NCI-H510A (cell line): ENCODE measurements at places on chromosomes 6 and 20.

DNA sequence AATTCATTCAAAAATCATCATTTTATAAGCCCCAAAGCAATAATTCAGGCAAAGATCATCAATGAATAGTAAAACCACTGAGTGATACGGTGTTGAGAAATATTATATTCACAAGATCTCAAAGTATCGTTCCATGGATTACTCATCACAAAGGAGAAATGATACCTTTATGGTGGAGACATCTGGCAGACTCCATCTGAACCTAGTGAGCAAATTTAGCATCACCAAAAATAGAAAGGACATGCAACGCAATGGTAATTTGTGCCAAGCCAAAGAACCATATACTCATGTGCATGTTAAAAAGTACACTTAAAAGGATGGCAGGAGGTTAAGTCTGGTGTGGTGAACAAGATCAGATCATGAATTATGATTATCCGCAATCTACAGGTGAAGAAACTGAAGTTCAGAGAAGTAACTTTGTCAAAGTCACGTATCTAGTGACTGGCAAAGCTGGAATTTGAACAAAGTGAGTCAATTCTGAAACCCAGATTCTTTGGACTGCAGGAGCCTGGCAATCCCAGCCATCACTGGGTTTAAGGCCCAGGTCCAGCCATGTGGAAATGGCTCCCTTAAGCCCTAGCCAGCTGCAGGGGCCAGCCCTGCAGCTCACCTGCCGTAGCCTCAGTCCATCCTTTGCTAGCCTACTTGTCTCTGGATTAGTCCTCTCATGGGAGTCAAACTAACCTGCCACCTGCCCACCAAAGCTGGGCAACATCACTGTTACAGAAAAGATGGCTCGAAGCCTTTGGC, 68.3 kb downstream of the PDE10A start:
- no peak for DNase-seq

DNA sequence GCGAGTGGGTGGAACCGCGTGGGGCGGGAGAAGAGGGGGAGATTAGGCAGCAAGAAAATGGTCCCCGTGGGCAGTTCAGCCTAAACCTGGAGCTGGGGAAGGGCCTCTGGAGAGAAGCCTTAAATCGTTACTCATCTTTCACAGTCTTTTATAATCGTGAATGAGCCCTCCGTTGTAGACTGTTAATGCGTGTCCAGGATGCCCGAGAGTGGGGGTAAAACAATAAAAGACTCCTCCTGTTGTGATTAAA, 11.0 kb upstream of the ELOVL5 start:
- no peak for DNase-seq

GRCh38 chr20:52124821-52125220, 66.8 kb downstream of the ZFP64 start:
- no peak for DNase-seq

GRCh38 chr20:38880952-38881735, 45.1 kb upstream of the FAM83D start:
- no peak for DNase-seq

DNA sequence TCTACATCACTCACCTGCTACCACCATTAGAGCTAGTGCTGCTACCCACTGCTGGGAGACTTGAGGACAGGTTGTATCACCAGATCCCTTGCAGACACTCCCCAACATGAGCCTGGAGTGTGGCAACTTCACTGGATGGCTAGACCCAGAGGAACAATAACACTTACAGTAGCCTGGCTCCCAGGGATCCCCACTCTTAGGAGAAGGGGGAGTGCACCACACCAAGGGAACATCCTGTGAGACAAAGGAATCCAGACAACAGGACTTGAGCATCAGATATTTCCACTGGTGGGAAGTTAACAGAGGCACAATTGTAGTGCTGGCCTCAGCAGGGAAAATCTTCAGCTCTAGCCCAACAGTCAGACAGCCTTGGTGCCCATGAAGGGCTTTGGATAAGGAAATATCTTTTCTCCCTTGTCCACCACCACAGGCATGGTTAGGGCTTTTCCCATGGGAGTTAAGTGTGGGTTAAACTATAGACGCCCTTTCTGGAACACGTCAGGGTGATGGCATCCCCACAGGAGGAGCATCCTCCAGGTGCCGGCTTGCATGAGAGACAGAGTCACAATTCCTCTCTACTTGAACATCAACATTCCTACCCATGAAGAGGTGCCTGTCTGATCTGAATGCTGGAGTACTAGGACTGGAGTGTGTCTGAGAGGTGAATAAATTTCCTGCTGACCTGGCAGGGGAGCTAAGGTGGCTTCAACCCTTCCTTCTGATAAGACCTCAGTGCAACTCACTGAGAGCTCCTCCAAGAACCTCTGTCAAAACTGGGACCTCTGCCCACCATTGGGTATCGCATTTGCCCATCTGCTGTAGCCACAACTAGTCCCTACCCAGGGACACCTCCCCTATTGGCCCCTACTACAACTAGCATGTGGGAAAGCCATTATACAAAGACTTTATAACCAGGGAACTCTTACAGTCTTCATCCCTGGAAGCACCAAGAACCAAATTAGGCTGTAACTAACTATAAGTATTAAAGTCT, 55.4 kb upstream of the SIRPG start:
- DNase-seq = no peak

DNA sequence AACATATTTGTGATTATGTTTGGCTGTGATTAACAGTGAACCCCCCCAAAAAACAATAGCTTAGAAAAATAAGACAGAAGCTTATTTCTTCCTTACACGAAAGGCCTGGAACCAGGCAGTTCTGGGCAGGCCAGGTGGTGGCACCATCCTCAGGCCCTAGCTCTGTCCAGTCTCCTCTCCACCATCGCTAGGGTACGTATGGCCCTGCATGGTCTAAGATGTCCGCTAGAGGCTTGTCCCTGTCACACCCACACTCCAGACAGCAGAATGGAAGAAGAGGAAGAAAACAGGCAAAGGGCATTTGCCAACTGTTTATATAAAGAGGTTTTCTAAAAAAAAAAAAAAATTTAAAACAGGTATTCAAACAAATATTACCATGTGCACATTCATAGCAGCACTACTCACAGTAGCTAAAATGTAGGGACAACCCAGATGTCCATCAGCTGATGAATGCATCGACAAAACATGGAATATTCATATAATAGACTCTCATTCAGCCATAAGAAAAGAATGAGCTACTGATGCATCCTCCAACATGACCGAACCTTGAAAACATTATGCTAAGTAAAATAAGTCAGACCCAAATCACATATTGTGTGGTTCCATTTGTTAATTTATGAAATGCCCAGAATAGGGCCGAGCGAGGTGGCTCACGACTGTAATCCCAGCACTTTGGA, 6.7 kb downstream of the TGM3 start:
- DNase-seq = no peak

DNA sequence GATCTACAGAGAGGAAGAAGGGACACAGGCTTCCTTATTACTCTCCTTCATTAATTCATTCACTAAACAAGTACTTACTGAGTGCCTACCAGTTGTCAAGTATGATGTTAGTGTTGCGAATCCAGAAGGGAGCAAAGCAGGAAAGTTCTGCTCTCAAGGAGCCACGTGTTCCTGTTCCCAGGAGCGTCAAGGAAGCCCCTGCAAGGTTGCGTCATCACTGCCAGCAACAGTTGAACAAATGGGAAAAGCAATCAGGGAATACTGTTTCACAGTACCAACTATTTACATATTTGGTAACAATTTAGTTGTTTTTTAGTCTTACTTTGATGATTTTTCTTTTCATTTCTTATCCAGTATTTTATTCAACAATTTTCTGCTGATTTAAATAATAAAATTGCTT, 310.0 kb downstream of the FOXA2 start:
- DNase-seq = no peak

- no peak for DNase-seq
These were observed 509.2 kb upstream of the SLC35B3 start for GRCh38 chr6:8944548-8944947.

GRCh38 chr20:38270869-38271605, 10.5 kb upstream of the KIAA1755 start:
- no peak for DNase-seq

DNA sequence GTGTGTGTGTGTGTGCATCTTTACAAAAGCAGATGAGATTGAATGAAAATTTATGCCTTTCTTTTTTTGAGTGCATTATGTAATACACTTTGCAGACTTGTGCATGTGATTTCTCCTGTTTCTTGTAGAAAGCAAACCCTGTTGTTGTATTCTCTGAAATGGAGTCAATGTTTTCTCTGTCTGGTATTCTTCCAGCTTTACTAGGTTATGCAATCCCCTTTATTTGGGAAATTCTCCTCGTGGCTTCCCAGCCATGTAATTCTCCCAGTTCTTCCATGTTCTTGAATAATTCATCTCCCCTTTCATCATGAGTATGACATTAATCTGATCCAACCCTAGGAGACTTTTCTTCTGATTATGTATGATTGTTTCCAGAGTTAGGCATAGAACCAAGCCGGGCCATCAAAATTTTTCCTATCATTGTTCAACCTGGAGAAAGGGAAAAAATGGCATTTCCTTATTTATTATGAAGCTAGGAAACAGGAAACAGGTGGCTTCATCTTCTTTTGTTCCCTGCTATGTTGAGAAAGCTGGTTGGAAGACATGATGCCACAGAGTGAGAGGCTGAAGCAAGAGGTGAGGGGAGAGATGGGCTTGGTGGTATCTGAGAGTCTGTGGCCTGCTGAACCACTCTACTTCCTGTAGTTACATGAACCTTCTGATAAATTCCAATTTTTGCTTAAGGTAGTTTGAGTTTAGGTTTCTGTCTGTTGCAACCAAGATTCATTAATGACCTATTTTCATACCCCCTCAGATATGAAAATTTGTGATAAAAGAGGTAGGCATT, 68.8 kb downstream of the PRL start:
- no peak for DNase-seq
